Activated CD4-positive, alpha-beta T cell treated with anti-CD3 and anti-CD28 coated beads, Interleukin-2, Interleukin-6, amounts not matched to agents 100 ng/mL and 50 ng/mL, durations not matched to agents 16 hours and 8 hours (primary cell): ENCODE measurements at places on chromosomes 16 and 17.

DNA sequence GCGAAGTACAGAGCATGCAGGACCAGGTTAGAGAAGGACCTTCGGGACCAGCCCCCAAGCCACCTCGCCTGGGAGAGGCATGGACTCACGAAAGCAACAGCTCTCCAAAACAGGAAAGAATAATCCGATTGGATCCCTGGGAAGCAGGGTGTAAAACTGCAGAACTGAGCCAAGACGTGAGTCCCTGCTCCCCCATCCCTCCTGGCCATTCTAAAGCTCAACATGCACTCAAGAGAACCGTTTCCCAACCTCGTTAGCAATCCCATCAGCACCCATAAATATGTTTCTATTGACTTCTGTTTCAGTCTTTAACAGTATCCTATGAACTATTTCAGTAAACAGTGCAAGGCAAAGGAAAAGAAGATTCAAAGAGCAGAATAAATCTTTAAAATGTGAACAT lies 167.0 kb downstream of the COPRS start:
- no peak for DNase-seq

DNA sequence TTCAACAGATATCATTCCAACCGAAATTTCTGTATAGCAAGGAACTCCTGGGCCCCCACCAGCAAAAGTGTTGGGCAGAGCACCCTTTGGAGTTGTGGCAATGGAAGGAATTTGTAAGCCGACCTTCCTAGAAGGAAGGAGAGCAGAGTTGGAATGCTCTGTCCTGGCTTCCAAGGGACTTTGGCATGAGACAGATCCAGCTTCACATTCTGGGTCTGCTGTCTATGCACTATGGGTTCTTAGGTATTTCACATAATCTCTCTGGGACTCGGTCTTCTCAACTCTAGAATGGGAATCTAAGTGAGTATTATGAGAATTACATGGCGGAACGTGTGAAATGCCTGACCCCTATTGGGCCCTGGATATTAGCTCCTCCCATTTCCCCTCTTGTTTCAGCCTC lies 63.2 kb upstream of the MARCHF10 start:
- no peak for DNase-seq

DNA sequence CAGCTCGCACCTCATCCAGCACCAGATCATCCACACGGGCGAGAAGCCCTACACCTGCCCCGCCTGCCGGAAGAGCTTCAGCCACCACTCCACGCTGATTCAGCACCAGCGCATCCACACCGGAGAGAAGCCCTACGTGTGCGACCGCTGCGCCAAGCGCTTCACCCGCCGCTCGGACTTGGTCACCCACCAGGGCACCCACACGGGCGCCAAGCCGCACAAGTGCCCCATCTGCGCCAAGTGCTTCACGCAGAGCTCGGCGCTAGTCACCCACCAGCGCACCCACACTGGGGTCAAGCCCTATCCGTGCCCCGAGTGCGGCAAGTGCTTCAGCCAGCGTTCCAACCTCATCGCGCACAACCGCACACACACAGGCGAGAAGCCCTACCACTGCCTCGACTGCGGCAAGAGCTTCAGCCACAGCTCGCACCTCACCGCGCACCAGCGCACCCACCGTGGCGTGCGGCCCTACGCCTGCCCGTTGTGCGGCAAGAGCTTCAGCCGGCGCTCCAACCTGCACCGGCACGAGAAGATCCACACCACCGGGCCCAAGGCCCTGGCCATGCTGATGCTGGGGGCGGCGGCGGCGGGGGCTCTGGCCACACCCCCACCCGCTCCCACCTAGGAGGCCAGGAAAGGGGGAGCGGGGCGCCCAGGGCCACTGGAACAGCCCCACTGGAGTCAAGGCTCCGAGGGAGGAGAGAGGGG lies 7.5 kb downstream of the ZNF205 start:
- no peak for DNase-seq

DNA sequence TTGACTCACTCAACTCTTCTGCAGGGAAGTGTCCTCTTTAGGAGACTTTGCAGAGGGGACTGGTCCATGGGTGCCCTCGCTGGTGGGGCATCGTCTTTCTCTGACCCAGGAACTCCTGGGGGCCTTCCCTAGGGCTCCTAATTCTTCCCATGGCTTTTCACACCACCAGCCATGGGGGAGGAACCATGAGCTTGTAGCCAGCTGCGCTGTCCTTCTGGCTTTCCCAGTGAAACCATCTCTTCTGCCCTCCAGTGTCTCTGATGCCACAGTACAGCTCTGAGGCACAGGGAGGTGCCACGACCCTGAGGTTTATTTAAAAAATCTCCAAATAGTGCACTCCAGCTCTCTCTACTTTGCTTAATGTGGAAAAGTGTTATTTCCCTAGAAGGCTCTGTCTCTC lies 78.6 kb downstream of the SDR42E1 start:
- no peak for DNase-seq

DNA sequence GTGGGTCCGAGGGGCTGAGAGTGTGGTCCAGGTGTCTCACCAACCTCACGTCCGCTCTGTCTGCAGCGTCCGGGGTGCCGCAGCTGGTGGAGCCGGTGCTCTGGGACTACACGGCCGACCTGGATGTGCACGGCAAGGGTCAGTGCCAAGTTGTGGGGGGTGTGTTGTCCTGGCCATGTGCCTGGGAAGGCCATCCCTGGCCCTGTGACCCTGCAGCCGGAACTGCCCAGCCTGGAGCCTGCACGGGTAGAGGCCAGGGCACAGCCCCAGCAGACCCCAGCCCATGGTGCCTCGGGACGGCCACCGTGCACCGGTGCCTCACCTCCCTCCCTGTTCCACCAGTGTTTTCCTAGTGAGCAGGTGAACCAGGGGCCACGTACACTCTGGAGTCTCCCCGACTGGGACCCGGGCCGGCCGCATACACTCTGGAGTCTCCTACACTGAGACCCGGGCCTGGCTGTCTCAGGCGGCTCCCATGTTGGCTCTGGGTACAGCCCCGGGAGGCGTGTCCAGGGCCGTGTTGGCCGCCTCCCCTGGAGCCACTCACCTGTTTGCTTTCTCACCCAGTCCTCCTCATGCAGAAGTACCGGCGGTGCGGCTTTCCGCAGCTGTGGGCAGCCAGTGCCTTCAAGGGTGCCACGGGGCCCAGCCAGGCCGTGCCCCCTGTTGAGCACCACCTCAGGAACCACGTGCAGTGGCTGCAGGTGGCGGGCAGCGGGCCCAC lies 13.8 kb downstream of the CYBC1 start:
- DNase-seq = no peak

DNA sequence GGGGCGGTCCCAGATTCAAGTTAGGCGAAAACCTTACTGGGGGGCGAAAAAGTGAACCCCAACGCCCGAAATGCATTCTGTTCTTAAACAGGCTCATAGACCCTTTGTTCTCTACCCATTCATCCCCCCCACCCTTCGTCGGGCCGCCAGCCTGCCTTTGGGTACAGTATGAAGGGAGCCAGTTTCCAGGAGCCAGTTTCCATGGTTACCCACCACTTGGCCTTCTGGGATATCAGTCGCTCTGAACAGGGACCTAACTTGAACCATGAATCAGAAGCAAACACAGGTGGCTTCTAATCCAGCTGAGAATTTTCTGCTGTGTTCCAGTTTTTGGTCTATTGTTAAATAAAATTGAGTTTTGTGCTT lies 532 bp downstream of the DHX40 start:
- DNase-seq = peak; percentile 73

GRCh38 chr16:66131156-66131807 lies 235.2 kb upstream of the CDH5 start:
- DNase-seq = no peak

DNA sequence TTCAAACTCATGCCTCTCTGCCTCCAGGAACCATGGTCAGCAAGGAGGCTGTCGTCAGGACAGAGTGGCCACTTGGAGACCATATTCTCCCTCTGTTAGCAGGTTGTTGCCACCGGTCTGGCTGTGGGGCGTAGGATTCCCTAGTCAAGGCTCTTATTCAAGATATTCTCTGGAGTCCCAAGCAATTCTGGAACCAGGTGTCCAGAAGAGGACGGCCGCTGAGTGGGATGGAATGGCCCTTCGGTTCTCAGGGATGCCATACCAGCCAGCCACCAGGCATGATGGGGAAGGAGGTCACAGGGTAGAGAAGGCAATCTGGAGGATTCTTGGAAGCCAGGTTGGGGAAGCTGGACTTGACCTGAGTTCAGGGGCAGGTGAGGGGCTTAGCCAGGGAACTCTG lies 173.5 kb downstream of the GSG1L start:
- DNase-seq = no peak

- DNase-seq = no peak
Observed at GRCh38 chr17:49939318-49939717, 29.7 kb upstream of the DLX4 start.

GRCh38 chr17:607361-608147 lies 107.1 kb downstream of the VPS53 start:
- no peak for DNase-seq

DNA sequence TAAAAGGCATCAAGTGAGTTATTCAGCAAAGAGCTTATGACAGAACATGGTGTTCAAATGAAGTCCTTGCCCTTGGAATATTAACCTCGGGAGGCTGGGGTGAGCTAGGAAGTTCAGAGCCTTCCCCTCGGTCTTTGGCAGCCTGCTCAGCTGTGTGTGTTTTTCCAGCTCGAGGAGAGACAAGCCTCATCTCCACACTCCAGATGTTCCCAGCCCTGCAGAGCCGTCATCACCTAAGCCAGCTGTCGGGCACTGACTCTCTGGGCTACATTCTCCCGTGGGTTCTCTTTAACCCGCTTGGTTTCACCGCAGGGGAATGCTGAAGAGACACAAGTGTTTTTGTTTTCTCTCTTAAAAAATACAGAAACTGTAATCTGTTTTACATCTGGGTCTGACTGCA lies 47.1 kb downstream of the IRX3 start:
- no peak for DNase-seq

DNA sequence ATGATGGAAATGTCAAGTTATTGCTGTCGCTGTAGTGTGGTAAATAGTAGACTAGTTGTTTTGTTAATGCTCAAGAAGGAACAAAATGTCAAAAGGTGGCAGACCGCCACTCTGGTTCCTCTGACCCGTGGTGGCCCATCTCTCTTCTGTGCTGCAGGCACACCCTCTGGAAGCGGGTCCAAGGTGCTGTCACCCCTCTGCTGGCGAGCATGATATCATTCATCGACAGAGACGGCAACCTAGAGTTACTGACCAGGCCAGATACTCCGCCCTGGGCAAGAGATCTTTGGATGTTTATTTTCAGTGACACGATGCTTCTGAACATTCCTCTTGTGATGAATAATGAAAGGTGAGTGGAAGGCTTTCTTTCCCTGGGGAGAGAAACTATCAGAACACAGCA lies 56.8 kb upstream of the ENDOV start:
- no peak for DNase-seq

- no peak for DNase-seq
Observed at GRCh38 chr17:40778461-40778860, 3.9 kb downstream of the KRT27 start.

DNA sequence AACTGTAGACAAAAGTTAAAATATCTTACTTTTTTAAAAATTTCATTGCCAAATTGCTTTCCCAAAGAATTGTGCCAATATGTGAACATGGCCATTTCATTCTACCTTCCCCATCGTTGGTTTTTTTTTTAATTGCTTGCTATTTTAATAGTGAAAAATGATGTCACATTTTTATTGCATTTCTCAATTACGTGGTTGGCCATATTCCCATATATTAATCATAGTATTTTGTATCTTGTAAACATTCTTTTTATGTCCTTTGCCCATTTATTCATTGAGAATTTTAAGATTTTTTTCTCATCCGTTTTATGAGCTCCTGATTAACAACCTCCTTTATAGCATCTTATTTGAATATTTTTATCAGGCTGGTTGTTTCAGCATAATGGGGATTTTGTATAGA lies 7.2 kb downstream of the OMG start:
- DNase-seq = no peak

- no peak for DNase-seq
Observed at GRCh38 chr17:68909066-68909465, 46.1 kb downstream of the ABCA8 start.

GRCh38 chr16:89922477-89922883 lies 662 bp upstream of the TUBB3 start:
- DNase-seq = peak; percentile 75

DNA sequence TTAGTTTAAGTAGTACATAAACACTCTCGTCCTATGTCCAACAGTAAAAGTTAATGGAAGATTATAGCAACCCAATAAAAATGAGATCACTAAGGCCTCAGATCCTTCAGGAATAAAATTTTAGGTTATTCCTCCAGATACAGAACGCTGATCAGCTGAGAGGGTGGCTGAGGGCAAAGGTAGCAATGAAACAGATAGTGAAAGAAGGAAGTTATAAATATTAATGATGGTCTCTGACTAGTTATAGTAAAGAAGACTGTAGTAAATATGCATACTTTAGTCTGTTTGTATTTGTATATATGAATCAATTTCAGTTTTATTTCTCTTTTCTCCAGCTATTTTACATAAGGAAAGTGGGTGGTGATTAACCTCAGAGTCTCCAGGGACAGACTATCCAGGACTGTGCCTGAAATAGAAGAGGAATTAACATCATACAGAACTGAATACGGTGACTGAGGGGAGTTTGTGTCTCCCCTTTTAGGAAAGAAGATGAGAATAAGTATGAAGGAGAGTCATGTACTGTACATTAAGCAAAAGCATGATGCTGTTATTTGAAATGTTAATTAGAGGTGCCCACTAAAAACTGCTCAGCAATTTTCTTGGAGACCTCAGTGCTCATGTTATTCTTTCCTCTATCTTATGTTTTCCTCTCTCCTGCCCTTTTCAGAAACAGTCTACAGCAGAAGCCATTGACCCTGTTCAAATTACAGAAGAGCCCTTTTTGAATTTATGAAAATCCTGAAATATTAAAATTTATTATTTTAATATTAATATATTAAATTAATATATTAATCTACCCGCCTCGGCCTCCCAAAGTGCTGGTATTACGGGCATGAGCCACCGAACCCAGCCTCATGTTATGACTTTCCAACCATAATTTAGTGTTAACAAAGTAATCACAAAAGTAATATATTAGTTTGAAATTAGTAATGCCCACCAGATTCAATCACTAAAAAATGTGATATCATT lies 36.5 kb upstream of the DHRS7B start:
- DNase-seq = no peak

DNA sequence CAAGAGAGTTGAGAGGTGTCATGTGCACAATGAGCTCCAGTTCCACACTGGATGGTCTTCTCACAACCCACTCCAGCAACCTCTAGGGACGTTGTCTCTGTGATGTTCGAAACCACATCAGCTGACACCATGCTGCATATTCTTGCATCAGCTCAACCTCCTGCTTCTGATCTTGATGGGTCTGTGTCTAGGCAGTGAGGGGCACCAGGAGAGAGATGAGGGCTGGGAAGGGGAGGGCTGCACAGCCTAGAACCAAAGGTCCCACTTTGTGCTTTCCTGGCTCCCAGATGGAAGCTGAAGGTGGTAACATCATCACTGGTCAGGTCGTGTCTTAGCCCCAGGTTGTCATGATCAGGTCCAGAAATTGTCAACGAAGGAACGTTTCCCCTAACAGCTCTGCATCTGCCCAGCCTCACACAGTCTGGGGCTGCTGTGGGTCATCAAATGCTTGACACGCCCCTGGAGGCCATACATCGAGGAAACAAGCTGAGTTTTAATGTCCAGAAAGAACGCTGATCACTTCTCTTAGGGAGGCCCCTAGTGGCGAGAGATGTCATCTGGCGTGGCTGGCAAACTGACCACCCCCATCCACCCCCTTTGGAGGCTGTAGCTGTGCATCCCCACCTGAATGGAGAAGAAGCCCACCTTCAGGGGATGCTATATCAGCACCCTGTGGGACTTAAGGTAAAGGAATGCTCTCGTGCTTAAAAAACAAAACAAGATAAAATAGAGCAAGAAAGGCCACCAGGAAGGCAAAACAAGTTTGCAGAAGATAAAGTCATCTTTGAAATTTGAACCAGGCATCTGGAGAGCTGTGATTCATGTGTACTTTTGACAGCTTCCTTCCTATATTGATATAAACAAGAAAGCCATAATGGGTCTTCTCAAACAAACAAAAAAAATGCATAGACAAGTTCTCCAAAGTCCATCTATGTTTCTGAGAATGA lies 58.3 kb downstream of the WIPI1 start:
- DNase-seq = peak; percentile 67
